ENCODE measurements at places on chromosomes 5 and 9.

DNA sequence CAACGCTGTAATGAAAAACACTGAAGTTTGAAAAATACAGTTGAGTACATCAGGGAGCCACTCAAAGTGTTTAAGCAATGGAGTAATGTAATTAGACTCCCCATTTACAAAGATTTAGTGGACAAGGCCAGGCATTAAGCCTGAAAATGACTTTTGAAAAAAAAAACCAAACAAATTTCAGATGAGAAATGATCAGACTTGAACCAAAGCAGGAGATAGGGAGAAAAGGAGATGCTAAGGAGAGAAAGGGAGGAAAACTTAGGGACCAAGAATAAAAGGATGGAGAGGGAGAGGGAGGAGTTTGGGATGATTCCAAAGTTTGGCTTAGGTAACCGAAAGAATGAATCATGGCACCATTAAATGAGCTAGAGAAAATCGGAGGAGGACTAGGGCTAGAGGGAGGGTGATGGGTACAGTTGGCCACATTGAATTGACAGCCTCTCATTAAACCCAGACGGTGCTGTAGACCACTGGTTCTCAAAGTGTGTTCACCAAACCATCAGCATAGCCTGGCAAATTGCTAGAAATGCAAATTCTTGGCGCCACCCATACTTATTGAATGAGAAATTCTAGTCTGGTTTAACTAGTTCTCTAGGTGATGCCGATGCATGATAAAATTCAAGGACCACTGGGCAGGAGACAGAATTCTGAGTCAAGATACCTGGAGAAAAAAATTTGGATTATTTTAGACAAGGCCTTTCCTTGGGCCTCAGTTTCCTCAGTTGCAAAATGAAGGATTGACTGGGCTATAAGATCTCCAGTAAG, 6.2 kb upstream of the CPEB4 start:
- DNase-seq = no peak

- no peak for DNase-seq
Observed at GRCh38 chr5:3349704-3350565, 245.7 kb upstream of the IRX1 start.

DNA sequence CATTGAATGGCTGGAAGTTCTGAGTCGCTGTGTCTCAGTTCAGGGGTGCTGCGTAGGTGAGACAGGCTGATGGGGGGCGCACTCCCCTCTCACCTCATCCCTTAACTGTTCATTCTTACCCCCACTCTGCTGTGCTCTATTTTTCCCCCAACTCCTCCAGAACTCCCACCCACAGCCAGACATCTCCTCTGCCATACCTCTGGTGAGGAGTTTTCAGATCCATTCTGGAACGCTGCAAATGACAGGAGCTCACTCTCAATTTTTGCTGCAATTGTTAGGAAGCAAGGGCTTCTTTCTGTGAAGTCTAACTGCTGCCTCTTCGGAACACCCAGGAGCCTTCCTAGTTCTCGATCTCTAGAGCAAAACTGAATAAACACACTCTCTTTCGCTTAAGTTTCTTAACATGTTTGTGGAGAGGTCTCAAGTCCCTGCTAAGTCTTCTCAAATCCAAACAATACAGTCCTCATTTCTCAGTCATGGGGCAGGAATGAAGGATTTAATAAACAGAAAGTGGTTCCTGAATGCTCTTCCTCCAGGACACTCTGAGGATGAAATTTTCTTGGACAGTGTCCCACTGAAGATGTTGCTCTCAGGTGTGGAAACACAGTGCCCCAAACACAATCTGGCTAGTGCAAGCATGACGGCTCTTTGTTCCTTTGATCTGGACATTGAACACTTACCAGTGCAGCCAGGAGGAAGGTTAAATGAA, 387.7 kb downstream of the KDM4C start:
- DNase-seq = no peak

- no peak for DNase-seq
Observed at GRCh38 chr9:106421772-106422171, 441.2 kb upstream of the ZNF462 start.

DNA sequence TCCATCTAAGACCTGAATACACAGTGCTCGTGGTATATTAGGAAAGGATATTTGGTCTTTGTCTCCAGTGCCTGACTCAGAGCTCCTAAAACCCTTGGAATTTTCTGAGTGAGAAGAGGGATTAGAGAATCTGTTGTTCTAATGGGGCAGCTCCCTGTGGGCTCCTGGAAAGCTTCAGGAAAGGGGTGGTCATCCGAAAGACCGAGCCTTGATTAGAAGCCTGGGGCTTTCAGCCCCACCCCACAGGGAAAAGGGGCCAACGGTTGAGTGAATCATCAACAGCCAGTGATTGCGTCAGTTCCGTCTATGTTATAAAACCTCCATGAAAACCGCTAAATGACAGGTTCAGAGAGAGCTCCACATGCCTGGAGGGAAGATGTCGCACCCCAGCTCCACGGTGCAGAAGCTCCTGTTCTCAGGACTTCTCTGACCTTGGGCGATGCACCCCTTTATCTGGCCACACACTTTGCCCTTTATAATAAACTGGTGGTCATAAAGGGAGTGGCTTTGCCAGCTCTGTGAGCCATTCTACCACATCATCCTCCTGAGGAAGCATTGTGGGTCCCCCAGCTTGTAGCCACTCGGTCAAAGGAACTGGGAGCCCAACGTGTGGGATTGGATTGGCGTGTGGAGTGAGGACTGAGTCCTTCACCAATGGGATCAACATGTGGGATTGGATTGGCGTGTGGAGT, 71.0 kb upstream of the ICE1 start:
- no peak for DNase-seq

- no peak for DNase-seq
Observed at GRCh38 chr9:18666986-18667772, 193.2 kb downstream of the ADAMTSL1 start.

DNA sequence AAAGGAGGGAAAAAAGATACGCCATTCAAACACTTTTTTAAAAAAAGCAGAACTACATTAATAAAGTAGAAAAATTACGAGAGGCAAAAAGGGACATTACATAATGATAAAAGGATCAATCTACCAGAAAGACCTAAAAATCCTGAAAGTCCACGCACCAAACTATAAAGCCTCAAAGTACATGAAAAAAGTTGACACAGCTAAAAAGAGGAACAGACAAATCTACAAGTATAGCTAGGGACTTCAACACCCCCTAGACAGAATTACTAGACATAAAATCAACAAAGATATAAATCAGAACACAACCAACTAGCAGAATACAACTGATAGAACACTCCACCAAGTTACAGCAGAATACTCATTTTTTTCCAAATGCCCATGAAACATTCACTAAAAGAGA, 11.1 kb downstream of the CAMSAP1 start:
- DNase-seq = no peak

DNA sequence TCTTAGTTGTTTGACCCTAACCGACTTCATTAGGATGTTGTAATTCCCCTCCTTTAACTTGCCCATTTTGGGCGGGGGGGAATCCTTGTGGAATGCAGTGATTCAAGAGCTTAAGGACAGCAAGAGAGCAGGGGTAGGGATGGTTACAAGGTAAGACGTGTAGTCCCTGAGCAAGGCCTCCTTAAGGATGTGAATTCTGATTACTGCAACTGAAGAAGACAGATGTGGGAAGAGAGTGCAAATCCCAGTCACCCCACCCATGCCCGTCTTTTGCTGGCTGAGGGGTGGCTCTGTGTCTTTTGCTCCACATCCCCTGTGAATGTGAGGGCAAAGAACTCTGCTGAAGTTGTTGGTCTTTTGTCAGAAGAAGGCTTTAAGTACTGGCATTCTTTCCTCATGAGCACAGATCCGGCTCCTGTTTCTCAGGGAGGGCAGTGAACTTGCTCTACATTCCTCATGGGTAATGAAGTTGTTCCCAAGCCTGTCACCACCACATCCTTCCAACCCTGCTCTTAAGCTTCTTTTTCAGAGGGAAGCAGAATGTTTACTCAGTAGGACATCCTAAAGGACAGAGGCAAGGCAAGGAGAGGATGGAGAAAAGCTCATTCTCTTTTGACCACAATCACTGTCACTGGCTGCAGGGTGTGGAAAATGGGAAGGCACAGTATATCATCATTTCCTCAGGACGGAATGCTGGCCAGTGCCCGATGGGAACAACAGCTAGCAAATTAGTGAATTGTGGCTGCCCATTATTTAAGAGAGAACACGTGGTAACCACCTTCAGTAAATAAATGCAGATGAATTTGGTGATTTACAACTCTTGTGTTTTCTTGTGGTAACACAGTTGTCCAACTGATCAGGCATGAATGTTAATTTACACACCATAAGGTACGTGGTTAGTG, 61.5 kb downstream of the RAI14 start:
- DNase-seq = peak; percentile 95

DNA sequence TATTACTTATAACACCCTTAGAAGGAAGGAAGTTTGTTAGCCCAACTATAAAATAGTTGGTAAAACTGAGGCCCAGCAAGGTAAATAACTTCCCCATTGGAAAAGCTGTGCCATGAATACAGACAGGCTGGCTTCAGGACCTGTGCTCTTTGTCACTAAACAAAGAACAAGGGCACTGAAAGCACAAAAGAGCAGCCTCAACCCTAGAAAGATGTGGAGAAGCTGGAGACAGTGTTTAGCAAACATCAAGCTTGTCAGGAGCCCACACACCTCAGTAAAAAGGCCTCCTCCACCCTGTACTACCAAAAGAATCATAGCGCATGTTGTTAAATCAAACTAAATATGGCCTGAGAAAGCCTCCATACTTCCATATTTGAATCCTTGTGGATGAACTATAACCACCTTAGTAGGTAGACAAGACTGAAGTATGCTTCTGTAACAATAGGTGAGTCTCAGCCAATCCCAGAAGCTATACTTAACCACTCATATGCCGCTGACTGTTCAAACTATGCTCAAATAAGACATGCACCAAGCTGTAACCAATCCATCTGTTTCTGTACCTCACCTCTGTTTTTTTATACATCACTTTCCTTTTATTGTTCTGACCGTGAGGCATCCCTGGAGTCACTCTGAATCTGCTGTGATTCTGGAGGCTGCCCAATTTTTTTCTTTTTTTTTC, 18.4 kb upstream of the SCGB3A2 start:
- DNase-seq = no peak

- no peak for DNase-seq
Observed at GRCh38 chr5:113273948-113274347, 160.8 kb downstream of the TSSK1B start.

DNA sequence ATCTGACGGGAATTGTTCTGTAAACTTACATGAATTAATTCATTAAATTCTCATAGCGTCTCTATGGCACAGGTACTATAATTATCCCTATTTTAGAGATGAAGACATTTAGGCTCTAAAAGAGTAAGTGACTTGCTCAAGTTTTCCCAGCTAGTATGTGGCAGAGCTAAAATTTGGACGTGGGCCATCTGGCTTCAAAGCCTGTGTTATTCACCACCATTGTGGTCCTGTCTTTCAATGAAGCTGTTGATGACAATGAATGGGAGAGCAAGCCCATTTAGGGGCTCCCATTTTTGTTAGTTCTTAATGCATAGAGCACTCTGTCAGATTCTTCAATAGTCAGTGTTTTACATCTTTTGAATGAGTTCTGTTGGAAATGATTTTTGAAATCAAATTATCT, 236.0 kb upstream of the CD180 start:
- no peak for DNase-seq

- DNase-seq = no peak
Observed at GRCh38 chr5:52743012-52743411, 44.7 kb upstream of the ITGA1 start.

- DNase-seq = no peak
Observed at GRCh38 chr9:121220996-121221663, 19.5 kb upstream of the RAB14 start.

GRCh38 chr5:149941795-149942194, 2.8 kb downstream of the PDE6A start:
- no peak for DNase-seq

- no peak for DNase-seq
Observed at GRCh38 chr5:132235340-132235739, 7.7 kb upstream of the P4HA2 start.

Measured in skeletal muscle cell (primary cell).